ENCODE measurements at places on chromosomes 1 and 21.

GRCh38 chr1:26112407-26112775, 767 bp downstream of the PDIK1L start:
- peak; percentile 14 for DNase-seq

GRCh38 chr1:115746021-115746690, 22.4 kb downstream of the CASQ2 start:
- DNase-seq = no peak

DNA sequence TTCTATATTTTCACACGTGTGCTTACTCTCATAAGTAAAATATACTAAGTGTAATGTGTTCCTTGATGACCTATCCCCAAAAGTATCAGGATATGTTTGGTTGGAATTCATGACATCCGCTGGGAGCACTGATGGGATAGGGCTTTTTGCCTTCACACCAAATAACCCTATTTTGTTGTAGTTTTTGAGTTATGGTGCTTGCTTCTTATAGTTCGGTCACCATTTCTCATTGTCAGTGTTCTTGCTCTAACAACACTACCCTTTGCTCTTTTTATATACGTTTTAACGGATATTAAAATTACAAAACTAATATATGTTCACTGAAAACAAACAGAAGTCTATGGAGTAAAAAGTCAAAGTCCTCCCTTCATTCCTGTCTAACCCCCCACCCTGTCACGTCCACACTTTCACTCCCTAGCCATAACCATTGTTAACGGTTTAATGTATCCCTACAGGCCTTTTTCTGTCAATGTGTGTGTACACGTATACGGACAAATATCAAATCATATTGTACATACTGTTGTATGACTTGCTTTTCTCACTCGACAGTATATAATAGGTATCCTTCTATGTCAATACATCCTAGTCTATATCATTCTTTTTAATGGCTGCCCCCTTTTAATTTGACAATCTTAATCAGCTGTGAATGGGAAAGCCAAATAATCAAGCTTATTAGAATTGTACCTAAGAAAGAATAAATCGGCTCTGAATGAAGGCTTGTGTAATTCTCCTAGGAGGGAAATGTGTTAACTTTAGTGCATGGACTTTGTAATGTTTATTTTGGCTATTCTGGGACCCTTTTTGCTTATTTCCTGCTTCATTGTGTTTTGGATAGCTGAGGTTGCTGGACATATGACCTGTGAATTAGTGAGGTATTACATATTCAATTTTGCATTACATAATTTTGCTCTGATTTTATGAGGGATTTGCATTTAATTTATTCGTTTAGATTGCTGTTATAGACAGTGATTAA, 3.5 kb upstream of the RNF220 start:
- DNase-seq = no peak

GRCh38 chr1:93704052-93704451, 22.4 kb upstream of the BCAR3 start:
- no peak for DNase-seq

- DNase-seq = no peak
These were observed 247.4 kb downstream of the PTBP2 start for GRCh38 chr1:96968983-96969382.

DNA sequence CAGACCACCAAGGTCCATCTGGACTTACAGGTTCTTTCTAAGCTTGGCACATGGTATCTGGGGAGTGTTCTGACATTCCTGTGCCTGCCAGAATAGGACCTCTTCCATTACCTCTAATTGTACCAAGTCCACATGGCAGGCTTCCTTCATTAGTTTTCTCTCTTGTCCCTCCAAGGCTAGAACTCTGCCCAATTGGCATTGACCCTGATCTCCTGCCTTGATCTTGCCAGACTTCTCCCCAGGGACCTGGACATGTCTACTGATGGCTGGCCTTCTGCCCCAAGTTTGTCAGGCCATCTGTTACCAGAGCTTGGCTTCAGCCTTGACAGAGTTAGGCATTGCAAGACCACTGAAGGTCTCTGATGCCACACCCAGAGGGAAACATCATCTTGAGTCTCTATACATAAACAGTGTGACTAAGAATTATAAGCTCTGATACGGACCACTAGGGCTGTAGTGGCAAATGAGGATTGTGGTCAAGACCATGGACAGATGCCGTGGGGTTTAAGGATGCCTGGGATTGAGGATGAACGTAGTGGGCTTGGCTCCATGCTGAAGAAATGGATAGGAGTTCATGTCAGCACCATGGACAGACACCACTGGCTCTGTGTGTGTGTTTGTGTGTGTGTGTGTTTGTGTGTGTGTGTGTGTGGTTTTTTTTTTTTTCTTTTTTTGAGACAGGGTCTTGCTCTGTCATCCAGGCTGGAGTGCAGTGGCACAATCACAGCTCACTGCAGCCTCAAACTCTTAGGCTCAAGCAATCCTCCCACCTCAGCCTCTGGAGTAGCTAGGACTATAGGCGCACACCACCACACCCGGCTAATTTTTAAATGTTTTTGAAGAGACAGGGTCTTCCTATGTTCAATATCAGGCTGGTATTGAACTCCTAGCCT, 19.5 kb upstream of the PSMB2 start:
- peak; percentile 42 for DNase-seq

DNA sequence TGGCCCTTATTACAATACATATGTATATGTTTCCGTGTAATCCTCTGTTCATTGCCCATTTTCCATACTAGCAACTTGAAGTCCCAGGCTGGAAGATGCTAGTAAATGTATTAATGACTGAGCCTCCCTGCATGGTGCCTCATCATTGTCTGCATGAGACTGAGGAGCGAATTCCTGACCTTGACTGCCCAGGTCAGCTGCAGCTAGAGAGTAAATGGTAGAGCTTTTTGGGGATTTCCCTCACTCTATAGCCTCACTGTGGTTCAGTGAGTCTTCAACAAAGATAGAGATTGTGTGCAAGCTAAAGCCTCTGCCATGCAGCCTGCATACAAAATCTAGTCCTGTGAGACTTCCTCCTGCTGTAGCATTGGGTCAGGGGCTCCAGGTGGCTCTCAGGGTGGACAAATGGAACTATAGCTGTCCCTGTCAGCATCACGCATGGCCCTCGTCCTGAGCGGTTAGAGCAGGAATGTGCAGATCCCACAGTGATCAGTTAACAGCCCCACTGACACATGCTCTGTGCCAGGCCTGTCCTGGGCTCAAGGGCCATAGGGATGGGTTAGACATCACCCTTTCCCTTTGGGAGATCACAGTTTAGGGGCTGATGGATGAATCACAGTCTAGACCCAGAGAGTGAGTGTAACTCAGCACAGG, 741.7 kb downstream of the MATN1 start:
- DNase-seq = no peak

DNA sequence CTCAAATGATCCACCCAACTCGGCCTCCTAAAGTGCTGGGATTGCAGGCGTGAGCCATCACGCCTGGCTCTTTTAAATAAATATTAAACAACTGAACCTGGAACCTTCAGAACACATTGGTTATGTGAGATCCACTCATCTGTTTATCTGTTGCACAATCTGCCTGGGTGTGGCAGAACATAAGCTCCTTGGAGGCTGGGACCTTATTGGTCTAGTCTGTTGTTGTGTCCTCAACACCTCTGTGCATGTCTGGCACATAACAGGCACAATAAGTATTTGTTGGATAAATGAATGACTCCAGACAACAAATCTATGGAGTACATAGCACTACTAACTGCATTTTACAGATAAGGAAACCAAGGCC, 4.1 kb upstream of the NBL1 start:
- no peak for DNase-seq

DNA sequence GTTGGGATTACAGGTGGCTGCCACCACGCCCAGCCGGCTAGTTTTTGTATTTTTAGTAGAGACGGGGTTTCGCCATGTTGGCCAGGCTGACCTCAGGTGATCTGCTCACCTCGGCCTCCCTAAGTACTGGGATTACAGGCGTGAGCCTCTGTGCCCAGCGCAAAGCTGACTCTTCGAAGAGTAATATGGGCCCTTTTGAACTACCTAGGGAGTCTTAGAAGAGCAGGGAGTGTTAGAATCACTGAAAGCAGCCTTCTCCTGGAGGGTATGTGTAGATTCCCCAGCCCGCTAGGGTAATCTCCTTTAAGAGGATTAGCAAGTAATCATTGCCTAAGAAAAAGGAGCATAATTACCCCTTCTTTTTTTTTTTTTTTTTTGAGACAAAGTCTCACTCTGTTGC, 6.5 kb upstream of the MAST2 start:
- no peak for DNase-seq

GRCh38 chr21:42798106-42798505, 81.2 kb downstream of the WDR4 start:
- no peak for DNase-seq

DNA sequence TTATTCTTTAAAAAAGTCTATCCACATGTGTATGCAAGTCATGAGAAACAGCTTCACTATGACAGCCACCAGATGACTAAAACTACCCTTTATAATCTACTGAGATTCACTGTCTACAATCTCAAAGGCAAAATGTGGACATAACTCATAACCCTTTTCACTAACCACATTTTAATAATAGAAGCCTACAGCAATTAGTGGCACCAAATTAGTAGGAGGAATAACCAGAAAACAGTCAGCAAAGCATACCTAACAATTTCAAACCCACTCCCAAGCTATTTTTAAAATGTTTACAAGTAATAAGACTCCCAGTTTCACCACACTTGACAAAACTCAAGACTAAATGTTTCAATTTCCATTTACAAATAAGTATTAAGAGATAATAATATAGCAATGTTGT, 442.9 kb downstream of the PTPRC start:
- DNase-seq = no peak

- peak; percentile 35 for DNase-seq
These were observed 180.7 kb downstream of the ZBTB18 start for GRCh38 chr1:244231572-244232315.

DNA sequence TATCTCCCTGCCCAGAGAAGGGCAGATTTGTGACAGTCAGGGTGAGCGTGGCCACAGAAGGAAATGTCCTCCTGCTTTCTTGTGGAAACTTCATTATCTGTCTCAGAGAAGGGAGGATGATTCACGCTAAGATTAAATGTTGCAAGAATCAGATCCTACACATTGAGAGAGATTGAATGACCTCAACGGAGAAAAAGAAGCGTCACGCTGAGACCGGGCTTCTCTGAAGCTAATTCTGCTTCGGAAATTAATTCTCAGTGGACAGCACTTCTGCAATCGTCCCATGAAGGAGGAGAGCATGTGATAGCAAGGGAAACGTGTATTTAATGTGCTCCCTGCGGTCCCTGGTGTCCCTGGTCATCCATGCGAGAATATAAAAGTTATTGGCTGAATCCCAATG, 19.8 kb upstream of the C1orf21 start:
- no peak for DNase-seq

- no peak for DNase-seq
These were observed 102.1 kb downstream of the RUNX1 start for GRCh38 chr21:34946916-34947534.

DNA sequence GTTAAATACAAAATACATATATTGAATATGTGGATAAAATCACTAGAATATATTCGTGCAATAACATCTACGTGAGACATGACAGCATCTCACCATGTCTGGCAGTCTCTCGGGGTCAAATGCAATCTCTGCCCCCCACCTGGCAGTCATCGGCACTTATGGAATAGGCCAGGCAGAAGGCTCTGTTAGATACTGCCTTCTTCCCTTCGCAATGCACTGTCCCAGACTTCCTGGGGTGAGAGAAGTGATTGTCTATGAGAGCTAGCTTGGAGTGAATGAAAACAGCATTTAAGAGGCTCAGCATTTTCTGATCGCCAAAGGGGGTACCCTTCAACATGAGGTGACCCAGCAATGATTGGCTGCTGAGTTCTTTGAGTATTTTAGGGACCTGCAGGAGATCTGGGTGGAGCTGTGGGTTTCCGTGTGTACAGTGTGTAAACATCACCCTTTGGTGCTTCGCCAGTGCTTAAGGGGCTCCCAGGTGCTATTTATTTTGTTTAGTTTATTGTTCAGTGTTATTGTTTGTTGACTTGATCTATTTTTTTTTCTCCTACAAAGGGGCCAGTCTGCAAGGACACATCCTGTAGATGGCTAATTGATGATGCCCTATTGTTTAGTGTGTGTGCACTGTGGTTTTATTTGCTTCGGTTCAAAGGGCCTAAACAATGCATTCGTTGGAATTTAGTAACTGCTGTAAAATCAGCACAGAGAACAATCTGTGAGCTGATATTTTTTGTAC, 10.2 kb downstream of the ERG start:
- DNase-seq = no peak

- no peak for DNase-seq
These were observed 39.7 kb upstream of the IPO9 start for GRCh38 chr1:201789245-201789644.

DNA sequence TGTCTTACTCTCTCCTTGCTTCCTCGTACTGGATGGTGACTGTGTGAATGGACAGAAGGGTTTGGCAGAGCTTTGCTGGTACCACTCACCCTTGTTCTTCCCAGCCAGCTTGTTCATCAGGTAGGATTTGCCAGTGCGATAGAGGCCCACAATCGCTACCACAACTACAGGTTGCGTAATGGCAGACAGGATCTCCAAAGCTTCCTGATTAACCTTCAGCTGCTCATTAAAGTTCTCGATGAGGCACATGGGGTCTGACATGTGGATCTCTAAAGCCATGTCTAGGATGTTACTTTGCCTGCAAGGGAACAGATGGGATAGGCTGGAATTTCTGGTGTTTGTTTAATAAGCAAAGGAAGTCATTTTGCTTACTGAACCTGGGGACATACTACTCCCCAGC, 3.4 kb downstream of the GBP5 start:
- DNase-seq = no peak

GRCh38 chr21:26844258-26845065, 747 bp downstream of the ADAMTS1 start:
- DNase-seq = no peak

DNA sequence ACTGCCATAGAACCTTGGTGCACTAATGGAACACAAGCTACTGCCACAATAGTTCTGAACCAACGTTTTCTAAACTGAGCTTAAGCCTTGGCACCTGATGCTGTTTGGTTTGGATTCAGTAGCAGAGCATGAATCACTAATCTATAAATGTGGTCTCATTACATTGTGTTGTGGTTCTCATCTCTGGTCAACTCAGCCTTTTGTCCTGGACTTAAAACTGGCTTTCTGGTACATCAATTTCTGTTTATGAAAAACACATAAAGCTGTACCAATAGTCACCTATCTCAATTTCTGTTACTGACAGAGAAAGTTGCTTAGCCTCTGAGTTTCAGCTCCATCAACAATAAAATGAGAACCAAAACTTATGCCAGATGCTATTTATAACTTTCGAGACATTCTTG, 197.5 kb upstream of the KIAA0040 start:
- DNase-seq = no peak

- no peak for DNase-seq
These were observed 30.7 kb upstream of the RRP15 start for GRCh38 chr1:218254296-218254946.

GRCh38 chr1:32028746-32029145, 15.1 kb downstream of the KHDRBS1 start:
- DNase-seq = no peak

All from cerebellum (tissue), 4 donors.